H7 (cell line): ENCODE measurements at places on chromosomes 6 and 20. TPM values are rescaled to one million over a fixed set of nuclear protein-coding genes. Genes with fewer than 3 reads are reported as not detected.

The MAK gene
- total RNA-seq: 0.07 TPM in 1 of 2 replicates, not detected in the other

The FAXC gene
- total RNA-seq: 4.7 and 7.4 TPM in 2 replicates

The MED23 gene
- total RNA-seq: 15.8 and 26.1 TPM in 2 replicates

The HDDC2 gene
- 109 and 118 TPM in 2 replicates for total RNA-seq

The PRDM13 gene
- total RNA-seq: 0.14 TPM in 1 of 2 replicates, not detected in the other

The CPXM1 gene
- 105 and 109 TPM in 2 replicates for total RNA-seq

The CPNE5 gene
- 0.04 and 0.42 TPM in 2 replicates for total RNA-seq

The MDFI gene
- 205 and 262 TPM in 2 replicates for total RNA-seq

The TRAPPC3L gene
- not detected in 2 replicates for total RNA-seq

The TRMT11 gene
- 29.5 and 32.3 TPM in 2 replicates for total RNA-seq

The TREM2 gene
- total RNA-seq: not detected in 2 replicates

The KCNK16 gene
- total RNA-seq: not detected in 2 replicates

The NKX2-2 gene
- 0.45 TPM in 1 of 2 replicates, not detected in the other for total RNA-seq

The MTFR2 gene
- 2.6 and 5.7 TPM in 2 replicates for total RNA-seq

The EGFL8 gene
- total RNA-seq: 4.3 and 5.9 TPM in 2 replicates

The ULBP2 gene
- total RNA-seq: not detected in 2 replicates

The LST1 gene
- not detected in 2 replicates for total RNA-seq

The UBE3D gene
- 12.0 and 12.2 TPM in 2 replicates for total RNA-seq

The CGAS gene
- 0.55 and 0.76 TPM in 2 replicates for total RNA-seq

The ZNFX1 gene
- total RNA-seq: 8.5 and 8.6 TPM in 2 replicates

The EPHA7 gene
- total RNA-seq: 6.6 and 10.2 TPM in 2 replicates

The SYCP2L gene
- 0.38 and 0.63 TPM in 2 replicates for total RNA-seq

The CRYBG1 gene
- total RNA-seq: 0.66 and 1.3 TPM in 2 replicates

The ENPP5 gene
- total RNA-seq: 6.5 and 9.0 TPM in 2 replicates

The TMEM217 gene
- 0.14 TPM in 1 of 2 replicates, not detected in the other for total RNA-seq

The PHIP gene
- 24.4 and 39.5 TPM in 2 replicates for total RNA-seq

The GHRH gene
- total RNA-seq: not detected in 2 replicates

The FILIP1 gene
- 1.4 and 1.6 TPM in 2 replicates for total RNA-seq

The PACSIN1 gene
- total RNA-seq: 3.4 and 4.9 TPM in 2 replicates

The KLC4 gene
- 24.8 and 30.2 TPM in 2 replicates for total RNA-seq

The SIRPB2 gene
- not detected in 2 replicates for total RNA-seq

The CLIC1 gene
- 456 and 621 TPM in 2 replicates for total RNA-seq

The CFAP61 gene
- total RNA-seq: 0.15 and 0.35 TPM in 2 replicates

The OPRM1 gene
- total RNA-seq: not detected in 2 replicates

The HLA-DRA gene
- 0.33 TPM in 1 of 2 replicates, not detected in the other for total RNA-seq

The SLC17A3 gene
- total RNA-seq: not detected in 2 replicates

The SH3BGRL2 gene
- 8.6 and 13.3 TPM in 2 replicates for total RNA-seq

The GINS1 gene
- 46.6 and 48.9 TPM in 2 replicates for total RNA-seq

The SLC24A3 gene
- 0.44 and 0.48 TPM in 2 replicates for total RNA-seq

The BPIFA1 gene
- not detected in 2 replicates for total RNA-seq

The BPIFB1 gene
- not detected in 2 replicates for total RNA-seq
